ENCODE measurements at places on chromosomes 16 and 17.

- no peak for DNase-seq
Observed at GRCh38 chr16:89393738-89394406, 96.5 kb downstream of the ANKRD11 start.

DNA sequence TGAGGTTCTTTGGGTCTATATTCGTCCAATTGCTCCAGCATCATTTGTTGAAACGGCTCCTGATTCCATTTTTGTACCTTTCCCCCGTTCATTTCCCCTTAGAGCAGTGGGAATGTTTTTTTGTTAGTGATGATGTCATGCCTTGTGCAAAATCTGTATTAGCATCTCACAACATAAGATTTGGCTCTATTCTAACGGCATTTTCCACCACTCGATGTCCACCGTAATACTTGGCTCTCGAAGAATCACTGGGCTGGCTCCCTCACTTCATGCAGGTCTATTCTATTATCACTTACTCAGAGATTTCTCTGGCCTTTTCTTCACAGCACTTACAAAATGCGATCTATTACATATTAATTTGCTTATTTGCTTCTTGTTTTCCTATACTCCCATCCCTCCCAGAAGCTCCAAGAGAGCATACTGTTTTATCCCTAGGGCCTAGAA, 571 bp upstream of the NME1 start:
- DNase-seq, result no peak

DNA sequence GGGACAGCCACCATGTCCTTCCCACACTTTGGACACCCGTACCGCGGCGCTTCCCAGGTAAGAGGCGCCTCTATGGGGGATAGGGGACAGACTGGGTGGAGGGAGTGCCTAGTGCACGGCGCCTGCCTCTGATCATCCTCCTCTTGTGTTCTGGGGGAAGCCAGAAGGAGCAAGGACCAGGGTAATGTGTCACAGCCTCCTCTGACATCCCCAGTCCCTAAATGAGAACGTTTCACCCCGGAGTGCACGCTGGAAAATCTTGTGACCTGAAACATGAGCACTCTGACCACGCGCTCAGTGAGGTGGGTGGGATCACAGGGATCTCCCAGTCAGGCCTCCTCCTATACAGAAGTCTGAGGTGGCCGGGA, 1.1 kb downstream of the IRX6 start:
- no peak for DNase-seq

- no peak for DNase-seq
Observed at GRCh38 chr17:30326809-30327208, 7.0 kb downstream of the TMIGD1 start.

DNA sequence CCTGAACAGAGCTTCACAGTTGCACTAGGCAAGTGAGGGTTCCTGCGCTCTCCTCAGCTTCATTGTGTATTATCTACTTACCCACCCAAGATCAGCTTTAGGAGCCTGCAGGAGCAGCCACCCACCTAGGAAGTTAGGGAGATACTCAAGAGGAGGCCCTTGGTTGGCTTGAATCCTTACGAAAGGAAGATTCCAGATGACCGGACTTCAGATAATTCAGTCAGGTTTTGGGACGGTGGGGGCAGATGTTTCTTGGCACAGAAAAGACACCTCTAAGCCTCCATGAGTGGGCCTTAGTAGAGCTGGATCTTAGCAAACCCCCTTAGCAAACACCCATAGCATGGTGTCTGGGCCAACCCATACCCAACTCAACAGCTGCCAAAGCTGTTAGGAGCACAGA, 2.4 kb upstream of the CBFB start:
- DNase-seq, result no peak

GRCh38 chr17:81468770-81469121, 43.9 kb downstream of the ACTG1 start:
- no peak for DNase-seq

DNA sequence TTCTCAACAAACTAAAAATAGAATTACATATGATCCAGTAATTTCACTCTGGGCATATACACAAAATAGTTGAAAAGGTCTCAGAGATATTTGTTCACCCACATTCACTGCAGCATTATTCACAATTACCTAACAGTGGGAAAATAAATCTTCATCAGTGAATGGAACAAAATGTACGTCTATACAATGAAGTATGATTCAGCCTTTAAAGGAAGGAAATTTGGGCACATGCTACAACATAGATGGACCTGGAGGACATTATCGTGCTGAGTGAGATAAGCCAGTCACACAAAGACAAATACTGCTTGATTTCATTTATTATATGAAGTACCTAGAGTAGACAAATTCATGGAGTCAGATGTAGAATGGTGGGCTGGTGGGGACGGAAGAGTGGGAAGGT, 47.0 kb downstream of the MFSD11 start:
- DNase-seq, result no peak
